ENCODE measurements at places on chromosomes 6 and 20.

DNA sequence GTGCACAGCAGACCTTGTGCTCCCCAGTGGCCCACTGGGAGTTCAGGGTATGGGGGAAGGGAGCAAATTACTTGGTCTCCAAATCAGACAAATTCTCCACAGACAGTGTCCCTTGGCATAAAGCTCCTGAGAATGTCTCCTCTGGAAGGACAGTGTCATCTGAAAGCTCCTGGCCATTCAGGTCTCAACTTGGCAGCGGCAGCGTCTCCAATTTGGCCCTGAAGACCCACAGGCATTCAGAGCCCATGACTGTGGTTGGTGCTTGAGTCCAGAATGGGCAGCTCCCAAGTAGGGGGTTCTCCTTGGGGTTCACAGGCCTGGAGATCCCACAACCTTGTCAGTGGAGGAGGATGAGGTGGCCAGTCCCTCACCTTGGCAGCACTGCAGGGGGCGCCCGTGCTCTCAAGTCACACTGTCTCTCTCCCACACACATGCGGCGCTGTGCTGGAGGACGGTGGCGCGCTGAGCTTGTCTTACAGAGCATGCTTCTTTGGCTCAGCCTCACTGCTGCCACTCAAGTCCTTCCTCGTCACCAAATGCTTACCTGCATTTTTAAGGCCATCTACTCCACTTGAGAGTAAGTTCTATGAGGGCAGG, 20.7 kb downstream of the DYNLRB1 start:
- no peak for DNase-seq

GRCh38 chr20:34570859-34571306, 12.4 kb downstream of the MAP1LC3A start:
- DNase-seq = no peak

DNA sequence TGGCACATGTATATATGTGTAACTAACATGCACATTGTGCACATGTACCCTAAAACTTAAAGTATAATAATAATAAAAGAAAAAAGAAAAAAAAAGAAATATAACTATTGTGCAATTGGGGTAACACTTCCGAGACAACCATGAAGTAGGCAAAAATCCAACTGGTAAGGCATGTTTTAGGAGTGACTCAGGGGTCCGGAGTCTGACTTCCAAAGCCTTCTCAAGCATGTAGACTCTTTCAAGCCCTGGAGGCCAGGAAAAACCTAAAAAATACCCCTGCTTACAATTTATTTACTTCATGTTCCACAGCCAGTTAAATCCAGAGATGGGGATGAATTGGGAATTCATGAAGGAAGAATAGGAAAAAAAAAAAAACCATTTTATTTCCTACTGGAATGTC, 161.3 kb upstream of the PHACTR1 start:
- no peak for DNase-seq

GRCh38 chr6:154230393-154230792, 126.2 kb downstream of the IPCEF1 start:
- DNase-seq = no peak

Data from ureter (tissue), 1 donor.